T-helper 22 cell (primary cell): ENCODE measurements at places on chromosomes 12 and 14.

- no peak for DNase-seq
Observed at GRCh38 chr14:89881839-89882238, 72.7 kb downstream of the EFCAB11 start.

DNA sequence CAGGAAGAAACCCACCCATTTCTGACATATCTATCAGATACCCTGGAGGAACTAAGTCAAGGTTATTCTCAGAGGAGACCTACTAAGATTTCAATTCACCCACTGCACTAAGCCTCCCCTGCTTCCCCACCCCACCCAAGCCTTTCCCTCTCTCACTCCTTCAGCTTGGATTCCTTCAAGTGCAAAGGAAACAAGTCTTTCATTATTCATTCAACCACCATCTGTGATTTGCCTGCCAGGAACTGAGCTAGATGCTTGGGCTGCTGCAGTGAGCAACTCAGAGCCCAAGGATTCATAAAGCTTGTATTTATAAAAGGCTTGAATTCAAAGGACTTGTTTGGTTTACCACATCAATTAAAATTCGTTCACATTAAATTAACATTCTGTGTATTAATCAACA lies 161.3 kb downstream of the GXYLT1 start:
- no peak for DNase-seq

GRCh38 chr14:104096751-104097700 lies 11.5 kb downstream of the ASPG start:
- no peak for DNase-seq

DNA sequence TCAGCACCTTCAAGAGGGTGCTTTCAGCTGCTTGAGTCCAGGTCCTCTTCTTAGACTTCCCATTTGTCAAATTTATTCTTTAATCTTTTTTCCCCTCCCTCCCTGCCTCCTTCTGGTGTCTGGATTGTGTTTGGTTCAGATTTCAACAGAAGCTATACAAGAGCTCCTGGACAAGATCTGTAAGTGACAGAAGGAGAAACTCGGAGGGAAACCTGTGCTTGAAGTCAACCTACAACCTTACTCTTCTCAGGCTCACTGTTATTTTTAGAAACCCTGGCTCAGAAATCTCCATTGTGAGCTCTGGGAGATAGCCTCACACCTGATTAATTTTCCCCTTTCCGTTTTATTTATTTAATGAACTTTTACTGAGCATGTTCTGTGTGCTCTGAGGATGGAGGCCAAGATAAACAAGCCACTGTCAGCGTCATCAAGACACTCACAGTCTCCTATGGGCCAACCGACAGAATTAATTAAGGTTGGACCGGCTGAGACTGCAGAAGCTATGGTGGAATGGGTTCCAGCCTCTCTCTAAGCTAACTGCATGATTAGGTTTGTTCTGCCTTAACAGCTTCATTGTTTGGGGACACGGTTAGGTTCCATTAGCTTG lies 13.5 kb downstream of the PDE1B start:
- DNase-seq, result no peak

DNA sequence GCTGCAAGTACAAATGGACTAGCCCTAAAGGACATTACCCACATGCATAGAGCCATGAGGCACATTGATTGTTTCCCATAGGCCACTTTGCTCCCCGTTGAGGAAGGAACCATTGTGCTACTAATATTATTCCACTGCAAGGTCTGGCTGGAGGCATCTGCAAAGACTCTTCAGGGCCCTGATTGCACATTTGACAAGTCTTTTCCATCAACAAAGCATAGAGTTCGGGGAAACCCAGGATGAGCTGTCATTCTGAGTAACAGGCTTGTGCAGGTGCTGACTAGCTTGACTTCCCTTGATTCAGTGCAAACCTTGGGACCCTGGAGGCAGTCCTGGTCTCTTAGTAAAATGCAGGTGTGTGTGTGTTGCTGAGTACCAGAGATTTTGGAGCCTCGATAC lies 73.8 kb downstream of the SUSD6 start:
- peak; percentile 18 for DNase-seq

DNA sequence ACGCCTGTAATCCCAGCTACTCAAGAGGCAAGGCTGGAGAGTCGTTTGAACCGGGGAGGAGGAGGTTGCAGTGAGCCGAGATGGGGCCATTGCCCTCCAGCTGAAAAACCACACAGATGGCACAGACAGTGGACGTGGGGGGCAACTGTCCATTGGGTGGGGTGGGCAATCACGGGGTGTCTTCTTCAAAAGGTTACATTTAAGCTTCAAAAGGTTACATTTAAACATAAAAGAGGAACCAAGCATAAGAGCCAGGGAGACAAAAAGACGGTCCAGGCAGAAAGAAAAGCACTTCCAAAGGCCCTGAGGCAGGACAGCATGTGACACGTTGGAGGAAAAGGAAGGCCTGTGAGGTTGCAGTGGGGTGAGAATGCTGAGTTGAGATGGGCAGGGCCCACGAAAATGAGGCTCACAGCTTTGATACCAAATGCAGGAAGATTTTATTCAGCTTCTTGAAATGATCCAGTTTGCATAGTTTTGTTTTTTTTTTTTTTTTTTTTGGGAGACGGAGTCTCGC lies 10.7 kb downstream of the SCARB1 start:
- DNase-seq, result no peak

GRCh38 chr12:115222220-115222619 lies 538.2 kb upstream of the TBX3 start:
- DNase-seq, result no peak

DNA sequence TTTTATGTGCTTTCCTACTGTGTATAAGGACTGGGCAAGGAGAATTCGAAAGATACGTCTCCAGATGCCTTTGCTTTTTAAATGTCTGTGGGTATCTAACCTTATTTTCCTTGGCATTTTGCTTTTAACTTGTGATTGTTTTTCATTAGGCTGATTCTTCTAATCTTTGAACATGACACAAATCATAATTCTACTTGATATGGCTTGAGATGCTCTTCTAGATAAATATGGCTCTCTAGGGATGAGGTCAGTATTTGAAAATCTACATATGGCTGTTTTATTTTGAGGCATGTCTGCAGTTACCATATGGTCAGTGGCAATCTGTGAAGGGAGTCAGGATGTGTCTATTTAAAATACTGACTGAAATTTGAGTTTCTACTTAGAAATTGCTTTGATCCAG lies 139.2 kb downstream of the SLC2A13 start:
- DNase-seq, result no peak

- no peak for DNase-seq
Observed at GRCh38 chr12:120453977-120454376, 7.7 kb downstream of the GATC start.

DNA sequence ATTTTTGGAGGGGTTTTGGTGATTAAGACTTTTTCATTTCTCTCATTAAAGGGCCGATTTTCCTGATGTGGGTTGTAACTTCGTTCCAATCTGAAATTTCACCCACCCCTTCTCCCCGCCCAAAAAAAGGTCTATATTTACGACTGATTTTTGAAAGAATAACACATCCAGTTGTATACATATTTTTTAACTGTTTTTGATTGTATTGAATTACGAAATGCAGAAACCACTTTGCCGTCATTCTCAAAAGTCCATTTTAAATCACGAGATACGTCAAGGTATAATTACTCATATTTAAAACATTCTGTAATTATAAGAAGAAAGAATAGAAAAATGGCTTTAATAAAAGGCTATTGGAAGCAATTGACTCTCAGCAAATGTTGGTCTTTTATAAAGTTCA lies 520.7 kb downstream of the MED13L start:
- no peak for DNase-seq

- DNase-seq, result no peak
Observed at GRCh38 chr12:22064968-22065367, 18.9 kb downstream of the CMAS start.

GRCh38 chr12:94039914-94040313 lies 108.5 kb upstream of the PLXNC1 start:
- DNase-seq, result no peak

- DNase-seq, result no peak
Observed at GRCh38 chr12:80580254-80580653, 127.2 kb upstream of the MYF6 start.

DNA sequence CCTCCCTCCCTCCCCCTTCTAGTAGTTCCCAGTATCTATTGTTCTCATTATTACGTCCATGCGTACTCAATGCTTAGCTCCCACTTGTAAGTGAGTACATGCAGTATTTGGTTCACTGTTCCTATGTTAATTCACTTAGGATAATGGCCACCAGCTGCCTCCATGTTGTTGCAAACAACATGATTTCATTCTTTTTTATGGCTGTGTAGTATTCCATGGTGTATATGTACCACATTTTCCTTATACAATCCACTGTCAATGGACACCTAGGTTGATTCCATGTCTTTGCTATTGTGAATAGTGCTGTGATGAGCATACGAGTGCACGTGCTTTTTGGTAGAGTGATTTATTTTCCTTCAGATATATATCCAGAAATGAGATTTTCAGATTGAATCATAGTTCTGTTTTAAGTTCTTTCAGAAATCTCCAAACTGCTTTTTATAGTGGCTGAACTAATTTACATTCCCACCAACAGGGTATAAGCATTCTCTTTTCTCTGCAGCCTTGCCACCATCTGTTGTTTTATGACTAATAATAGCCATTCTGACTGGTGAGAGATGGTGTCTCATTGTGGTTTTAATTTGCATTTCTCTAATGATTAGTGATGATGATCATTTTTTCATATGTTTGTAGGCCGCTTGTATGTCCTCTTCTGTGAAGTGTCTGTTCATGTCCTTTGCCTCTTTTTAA lies 17.9 kb upstream of the CLEC7A start:
- no peak for DNase-seq

- DNase-seq, result no peak
Observed at GRCh38 chr12:81465876-81466275, 293.3 kb downstream of the PPFIA2 start.

DNA sequence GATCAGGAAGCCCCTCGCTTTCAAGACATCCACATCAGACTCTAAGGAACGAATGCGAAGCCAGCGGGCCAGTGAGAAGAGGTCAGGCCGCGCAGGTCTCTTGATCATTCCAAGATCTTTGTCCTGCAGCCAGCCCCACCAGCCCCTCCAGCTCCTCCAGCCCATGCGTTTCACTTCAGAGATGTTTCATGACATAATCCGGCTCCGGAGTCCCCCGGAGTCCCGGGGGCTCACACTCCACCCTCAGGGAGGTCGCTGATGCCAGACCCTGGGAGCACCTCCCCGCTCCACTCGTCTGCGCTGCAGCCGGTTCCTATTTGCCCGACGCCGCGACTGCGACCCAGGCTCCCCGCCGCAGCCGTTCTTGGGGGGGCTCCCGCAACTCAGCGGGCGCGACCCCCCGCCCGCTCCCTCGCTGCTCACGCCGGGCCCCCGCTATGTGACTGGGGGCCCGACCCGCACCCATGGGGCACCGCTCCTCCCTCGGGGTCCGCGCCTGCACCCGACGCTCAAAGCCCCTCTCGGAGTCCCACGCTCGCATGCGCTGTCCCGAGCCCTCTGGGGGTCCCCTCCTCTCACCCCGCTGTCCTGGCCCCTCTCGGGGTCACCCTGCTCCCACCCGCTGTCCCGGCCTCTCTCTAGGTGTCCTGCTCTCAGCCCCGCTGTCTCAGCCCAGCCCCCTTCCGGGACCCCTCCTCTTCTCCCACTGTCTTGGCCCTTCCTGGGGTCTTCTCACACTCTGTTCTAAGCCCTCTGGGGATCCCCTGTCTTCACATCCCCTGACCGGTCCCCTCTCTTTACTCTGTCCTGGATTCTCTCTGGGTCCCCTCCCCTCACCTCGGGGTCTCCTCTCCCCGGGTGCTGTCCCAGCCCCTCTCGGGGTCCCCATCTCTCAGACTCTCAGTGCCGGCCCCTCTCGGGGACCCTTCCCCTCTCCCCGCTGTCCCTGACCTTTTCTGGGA lies 1.1 kb downstream of the TAOK3 start:
- no peak for DNase-seq

GRCh38 chr14:69261761-69262331 lies 1.9 kb downstream of the GALNT16 start:
- DNase-seq, result no peak

GRCh38 chr12:25320123-25321006 lies 69.6 kb upstream of the KRAS start:
- no peak for DNase-seq

GRCh38 chr12:48189331-48190125 lies 6.1 kb downstream of the CCDC184 start:
- no peak for DNase-seq

GRCh38 chr12:122860040-122860853 lies 25.0 kb downstream of the HIP1R start:
- peak; percentile 48 for DNase-seq
